ENCODE measurements at places on chromosomes 2 and 18. TPM values are rescaled to one million over a fixed set of nuclear protein-coding genes. Genes with fewer than 3 reads are reported as not detected.
A peak's percentile ranks its signal among the peaks of the same experiment; 100 is the strongest.

GRCh38 chr2:9032536-9033255 lies 29.2 kb upstream of the MBOAT2 start:
- DNase-seq, result no peak

GRCh38 chr2:227117852-227118251 lies 46.2 kb downstream of the COL4A4 start:
- DNase-seq, result no peak

GRCh38 chr2:584863-585823 lies 92.1 kb downstream of the TMEM18 start:
- DNase-seq, result peak; percentile 11

- DNase-seq, result no peak
These were observed 129.3 kb downstream of the AGAP1 start for GRCh38 chr2:235623111-235623510.

- DNase-seq, result no peak
These were observed 28.0 kb upstream of the FOSL2 start for GRCh38 chr2:28364610-28365009.

DNA sequence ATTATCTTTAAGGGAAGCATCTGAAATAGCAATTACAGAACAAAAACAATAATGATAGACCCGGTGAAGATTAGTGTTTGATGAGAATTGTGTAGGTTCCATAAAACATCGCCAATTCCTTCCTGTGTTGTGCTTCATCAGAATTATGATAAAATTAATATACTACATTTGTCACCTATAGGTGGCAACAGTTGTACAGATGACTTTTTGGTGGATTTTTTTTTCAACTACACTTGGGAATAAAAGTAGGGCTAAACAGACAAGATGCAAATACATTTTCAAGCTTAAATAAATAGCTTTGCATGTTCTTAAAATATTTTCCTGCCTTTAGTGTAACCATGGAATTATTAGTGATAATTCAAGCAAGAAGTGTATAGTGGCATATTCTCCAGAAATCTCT lies 7.0 kb upstream of the LYPD1 start:
- DNase-seq, result no peak

DNA sequence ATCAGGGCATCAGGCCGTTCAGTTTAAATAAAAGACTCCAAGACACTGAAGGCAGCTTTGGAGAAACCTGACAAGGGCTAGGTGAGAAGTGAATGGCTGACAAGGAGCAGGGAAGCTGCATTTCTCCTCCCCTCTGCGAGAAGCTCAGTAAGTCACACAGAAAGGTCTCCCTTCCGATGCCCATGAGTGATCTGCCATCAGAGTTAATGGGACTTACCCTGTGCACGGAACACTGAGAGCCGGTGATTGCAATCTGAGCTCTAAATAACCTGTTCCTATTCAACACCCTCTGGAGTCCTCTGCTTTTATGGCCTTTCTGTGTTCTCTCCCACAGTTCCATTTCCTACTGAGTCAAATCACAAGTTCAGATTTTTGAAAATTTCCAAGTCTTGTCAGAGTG lies 322.2 kb upstream of the MYT1L start:
- DNase-seq, result no peak

DNA sequence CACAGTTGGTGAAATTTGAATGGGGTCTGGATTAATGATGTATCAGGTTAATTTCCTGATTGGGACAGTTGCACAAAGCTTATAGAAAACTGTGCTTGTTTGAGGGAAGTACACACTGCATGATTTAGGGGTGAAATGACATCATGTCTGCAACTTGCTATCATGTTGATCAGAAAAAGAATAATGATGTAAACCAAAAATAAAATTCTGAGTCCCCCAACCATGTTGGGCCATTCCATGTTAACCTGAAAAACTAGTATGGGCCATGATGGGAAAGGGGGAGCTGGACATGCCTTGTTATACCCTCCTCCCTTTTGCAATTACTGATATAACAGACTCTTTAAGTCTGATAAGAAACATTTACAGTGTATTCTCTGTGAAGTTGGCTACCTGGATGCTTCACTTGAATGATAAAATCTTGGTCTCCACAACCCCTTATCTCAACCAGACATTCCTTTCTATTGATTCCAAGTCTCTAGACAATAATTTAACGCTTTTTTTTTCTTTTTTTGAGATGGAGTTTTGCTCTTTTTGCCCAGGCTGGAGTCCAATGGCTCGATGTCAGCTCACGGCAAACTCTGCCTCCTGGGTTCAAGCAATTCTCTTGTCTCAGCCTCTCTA lies 4.2 kb upstream of the INO80B start:
- DNase-seq, result no peak

- no peak for DNase-seq
These were observed 106.3 kb downstream of the NCOA1 start for GRCh38 chr2:24597181-24597870.

GRCh38 chr2:226845386-226846116 lies 9.7 kb downstream of the RHBDD1 start:
- no peak for DNase-seq

- DNase-seq, result no peak
These were observed 21.2 kb downstream of the GRB14 start for GRCh38 chr2:164599954-164600589.

DNA sequence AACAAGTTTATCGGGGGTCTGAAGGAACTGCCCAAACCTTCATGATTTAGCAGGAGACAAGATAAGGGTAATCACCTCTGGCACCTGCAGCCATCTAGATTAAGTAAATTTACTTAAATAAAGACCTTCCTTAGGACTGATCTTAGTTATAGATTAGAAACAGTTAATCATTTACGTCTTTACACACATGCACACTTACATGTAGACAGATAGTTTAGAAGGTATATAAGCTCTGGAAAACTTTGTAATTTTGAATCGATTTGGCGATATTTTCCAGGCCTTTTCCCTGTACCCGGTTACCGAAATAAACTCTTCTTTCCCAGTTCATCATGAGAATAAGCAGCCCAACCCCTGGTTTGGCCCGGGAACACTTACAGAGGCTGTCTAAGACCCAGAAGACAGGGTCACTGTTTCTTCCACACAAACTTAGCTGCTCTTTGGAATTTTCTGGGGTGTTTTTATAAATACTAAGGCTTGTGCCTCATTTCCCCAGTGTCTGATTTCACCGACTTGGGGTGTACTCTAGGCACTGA lies 560 bp upstream of the SKA1 start:
- no peak for DNase-seq

The LRRC30 gene
- 0.05 TPM for polyA plus RNA-seq

The UGT1A10 gene
- polyA plus RNA-seq, result 0.39 TPM

The POTEE gene
- not detected for polyA plus RNA-seq

The GAREM1 gene
- polyA plus RNA-seq, result 1.5 TPM
